T-cell (primary cell): ENCODE measurements at places on chromosomes 11 and 22. TPM values are rescaled to one million over a fixed set of nuclear protein-coding genes. Genes with fewer than 3 reads are reported as not detected.

GRCh38 chr11:38766796-38767195 is 2168.8 kb upstream of the RAG2 start:
- no peak for DNase-seq

GRCh38 chr11:98115873-98116272 is 904.9 kb upstream of the CNTN5 start:
- DNase-seq = no peak

- no peak for DNase-seq
These were observed 977.0 kb downstream of the TBC1D22A start for GRCh38 chr22:47739291-47740015.

DNA sequence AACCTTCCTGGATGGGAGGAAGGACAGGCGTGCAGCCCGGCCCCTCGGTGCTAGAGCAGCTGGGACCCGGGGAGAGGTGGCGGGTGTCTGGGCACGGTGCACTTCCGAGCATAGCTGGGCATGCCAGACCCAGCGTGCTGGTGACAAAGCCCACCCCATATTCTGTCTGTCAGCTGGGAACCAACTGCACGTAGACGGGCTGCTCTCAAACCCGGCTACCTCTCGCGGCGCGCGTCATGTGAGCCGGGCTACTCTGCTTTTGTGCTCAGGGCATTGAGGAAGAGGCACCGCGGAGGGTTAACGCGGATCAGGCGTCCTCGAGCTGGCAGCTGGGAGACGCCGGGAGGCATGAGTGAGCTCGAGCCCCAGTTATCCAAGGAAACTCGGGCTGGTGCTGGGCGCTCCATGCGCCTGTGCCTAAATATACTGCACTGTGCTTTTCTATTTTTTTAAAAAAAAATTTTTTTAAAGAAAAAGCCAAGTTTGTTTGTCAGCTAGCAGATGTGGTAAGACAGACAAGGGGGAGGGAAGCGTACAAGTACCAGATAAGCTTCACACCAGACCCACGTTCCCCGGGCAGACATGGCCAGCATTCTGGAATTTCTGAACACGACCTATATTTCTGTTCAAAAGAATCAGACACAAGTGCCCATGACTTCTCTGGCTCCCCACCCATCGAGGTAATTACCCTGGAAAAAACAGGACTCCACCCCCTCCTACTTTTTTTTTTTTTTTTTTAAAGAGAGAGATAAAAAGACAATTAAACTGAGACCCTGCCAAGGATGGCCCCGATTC is 425.6 kb downstream of the SHANK2 start:
- DNase-seq = no peak

- DNase-seq = no peak
These were observed 33.6 kb upstream of the ADORA2A start for GRCh38 chr22:24393848-24394247.

- DNase-seq = no peak
These were observed 10.4 kb downstream of the MYRF start for GRCh38 chr11:61762798-61763197.

DNA sequence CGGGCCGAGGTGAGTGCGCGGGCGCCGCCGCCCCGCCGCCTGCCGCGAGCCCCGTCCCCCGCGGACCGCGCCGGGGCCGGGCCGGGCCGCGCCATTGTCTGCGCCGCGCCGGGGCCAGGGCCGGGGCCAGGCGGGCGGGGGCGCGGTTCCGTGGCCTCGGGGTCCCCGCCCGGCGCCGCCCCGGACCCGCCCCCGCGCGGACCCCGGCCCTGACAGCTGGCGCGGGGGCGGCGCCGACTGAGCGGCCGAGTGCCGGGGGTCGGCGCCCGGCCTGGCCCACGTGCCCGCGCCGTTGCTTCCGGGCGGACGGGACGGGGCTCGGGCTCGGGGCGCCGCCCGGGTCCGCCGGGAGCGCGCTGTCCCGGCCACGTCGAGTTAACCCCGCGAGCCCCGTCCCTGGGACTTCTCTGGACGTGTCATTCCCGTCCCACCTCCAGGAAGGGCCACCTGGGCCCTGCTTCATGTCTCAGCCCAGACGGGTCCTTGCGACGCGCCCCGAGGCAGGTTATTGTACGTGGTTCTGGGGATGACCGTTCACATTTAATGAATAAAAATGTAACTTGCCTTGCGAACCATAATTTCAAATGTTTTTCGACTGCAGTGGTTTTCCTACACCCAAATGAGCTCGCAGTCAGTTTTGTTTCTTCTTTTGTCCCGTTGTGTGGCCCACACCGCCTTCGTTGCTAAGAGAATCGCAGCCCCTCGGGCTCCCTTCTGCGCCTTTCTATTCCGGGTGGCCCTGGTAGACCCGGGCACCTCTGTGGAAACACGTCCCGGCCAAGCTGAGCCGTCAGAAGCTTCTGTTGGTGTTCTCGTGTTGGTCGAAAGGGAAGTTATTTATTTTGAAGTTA is 562 bp downstream of the ZBED4 start:
- DNase-seq = no peak

DNA sequence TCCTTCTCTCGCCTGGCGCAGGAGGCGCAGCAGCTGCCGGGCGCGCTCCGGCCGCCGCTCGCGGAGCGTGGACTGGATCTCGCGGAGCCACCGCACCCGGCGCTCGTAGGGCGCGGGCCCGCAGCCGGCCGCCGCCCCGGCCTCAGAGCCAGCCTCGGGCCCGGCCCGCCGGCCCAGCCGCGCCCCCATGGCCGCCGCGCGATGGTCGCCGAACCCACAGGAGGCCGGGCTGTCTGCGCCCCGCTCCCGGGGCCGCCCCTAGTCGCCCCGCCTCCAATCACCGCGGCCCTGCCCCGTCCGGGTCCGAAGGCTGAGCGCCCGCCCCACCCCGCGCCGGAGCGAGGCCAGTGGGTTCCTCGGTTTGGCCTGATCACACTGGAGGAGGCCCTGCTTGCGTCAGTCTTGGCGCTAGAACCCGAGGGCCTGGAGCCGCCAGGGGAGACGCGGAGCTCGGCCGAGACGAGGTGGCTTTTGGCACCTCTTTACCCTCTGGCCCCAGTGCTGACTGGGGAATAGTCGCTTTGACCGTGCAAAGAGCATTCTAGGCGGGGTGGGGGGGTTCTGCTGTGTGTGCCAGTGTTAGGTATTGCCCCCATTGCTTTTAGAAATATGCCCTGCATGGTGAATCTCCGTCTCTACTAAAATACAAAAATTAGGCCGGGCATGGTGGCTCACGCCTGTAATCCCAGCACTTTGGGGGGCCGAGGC is at the start of gene LRRC75B:
LRRC75B (minus strand) TSS at position 223 of the 708 bp plus-strand sequence; CDS start at position 189, 34 bp downstream.
- no peak for DNase-seq

DNA sequence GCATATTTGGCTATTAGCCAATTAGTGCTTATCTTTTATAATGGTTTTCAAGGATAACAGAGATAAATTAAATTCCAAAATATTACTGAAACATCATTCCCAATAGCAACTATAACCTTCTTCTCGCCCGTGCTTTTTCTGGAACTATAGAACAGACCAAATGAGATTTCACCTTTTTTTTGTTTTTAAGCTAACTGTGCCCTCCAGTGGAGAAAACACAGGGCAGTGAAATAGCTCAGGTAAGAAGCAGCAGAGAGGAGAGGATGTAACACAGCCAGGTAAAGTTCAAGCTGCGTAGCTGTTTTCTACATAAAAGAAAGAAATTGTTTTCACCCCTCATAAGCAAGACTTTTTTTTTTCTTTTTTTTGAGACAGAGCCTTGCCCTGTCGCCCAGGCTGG is 28.2 kb downstream of the HSD17B12 start:
- no peak for DNase-seq

DNA sequence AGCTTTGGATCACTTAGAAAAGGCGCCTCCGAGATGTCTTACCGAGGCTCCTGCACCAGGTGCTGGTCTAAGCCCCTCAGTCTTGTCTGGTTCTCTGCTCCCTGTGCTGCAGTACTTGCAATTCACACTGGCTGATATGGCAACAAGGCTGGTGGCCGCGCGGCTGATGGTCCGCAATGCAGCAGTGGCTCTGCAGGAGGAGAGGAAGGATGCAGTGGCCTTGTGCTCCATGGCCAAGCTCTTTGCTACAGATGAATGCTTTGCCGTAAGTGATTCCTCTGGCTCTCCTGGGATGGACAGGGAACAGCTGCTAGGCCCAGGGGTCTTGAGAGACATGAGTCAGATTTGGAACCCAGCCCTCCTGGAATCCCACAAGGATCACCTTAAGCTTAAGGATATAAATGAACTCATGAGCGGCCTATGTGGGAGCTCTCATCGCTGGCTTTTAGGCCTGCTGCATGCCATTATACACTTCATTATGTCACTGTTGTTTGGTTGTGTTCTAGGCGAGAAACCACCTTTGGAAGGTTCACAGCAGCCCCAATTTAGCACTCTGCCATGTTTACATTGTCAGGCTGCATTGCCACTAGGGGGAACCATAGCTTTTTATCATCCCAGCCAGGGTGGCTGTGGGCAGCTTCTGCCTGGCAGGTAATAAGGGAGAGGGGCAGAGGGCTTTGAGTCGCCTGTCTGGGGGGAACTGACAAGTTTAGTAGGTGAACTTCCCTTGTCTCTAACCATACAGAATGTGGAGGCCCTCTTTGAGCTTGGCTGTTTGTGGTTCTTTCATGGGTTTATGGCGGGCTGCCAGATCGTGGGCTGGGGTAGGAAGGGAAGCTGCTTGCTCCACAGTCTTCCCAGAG is 8.5 kb downstream of the ACAD8 start:
- DNase-seq = peak; percentile 22

- DNase-seq = no peak
These were observed 81.6 kb downstream of the PDHX start for GRCh38 chr11:34997952-34998528.

- no peak for DNase-seq
These were observed 83.6 kb upstream of the PPARA start for GRCh38 chr22:46066691-46067090.

DNA sequence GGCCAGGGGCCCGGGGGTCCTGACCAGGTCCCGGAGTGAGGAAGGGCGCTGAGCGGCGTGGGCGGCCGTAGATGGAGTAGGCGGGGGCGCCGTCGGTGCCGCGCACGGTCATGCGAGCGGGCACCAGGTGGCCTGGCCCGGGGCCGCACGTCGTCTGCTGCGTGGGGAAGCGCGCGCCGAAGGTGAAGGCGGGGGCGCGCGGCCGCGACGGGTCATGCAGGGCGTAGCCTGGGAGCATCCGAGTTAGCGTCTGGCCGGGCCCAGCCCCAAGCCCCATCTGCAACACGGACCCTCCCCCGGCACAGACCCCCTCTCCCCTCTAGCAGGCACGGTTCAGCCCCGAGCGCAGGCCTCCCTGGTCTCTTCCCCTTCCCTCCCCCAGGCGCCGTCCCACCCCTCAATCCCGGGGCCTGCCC is 1.7 kb upstream of the TYMP start:
- peak; percentile 47 for DNase-seq

DNA sequence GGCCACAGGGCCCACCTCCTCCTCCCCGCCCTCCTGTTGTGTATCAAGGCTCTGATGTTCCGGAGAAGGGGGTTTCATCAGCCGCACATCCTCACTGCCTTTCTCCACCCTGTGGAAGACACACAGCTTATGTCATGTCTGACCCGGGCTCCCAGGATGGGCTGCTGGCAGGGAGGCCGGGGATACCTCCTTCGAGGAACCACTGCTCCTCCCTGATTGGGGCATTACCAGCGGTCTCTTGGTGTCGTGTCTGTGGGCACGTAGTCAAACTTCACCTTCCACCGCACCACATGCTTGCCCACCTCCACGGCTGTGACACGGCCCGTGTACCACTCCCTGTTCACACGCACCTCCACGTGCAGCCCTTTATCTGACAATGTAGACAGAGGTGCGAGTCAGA is 35.9 kb downstream of the MORC2 start:
- DNase-seq = no peak

DNA sequence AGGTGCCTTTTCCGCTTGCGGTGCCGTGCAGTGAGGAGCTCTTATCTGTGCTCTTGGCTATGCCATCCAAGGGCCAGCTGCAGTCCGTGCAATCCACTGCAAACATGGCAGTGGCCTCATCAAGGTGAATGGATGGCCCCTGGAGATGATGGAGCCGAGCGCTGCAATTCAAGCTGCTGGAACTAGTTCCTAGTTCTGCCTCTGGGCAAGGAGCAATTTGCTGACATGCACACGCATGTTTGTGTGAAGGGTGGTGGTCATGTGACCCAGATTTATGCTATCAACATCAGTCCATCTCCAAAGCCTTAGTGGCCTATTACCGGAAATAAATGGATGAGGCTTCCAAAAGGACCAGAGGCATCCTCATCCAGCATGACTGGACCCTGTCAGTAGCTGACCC is 3.1 kb upstream of the EHD1 start:
- DNase-seq = no peak

GRCh38 chr11:92829121-92829520 is 140.3 kb upstream of the MTNR1B start:
- no peak for DNase-seq

- no peak for DNase-seq
These were observed 41.1 kb downstream of the BMAL1 start for GRCh38 chr11:13318498-13319295.

DNA sequence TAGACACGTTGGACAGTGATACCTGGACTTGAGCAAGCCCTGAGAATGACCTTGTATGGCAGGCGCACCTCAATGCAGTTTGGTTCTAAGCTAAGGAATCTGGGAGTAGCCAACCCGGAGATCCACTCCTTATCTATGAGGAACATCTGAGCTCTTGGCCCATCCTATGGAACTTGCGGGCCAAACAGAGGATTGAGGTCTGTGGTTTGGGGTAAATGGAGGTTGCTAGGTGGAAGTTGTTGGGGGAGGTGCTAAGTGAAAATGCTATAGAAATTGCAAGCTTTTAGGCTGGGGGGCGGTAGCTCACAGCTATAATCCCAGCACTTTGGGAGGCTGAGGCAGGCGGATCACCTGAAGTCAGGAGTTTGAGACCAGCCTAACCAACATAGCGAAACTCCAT is 8.9 kb downstream of the GDPD5 start:
- DNase-seq = no peak

- no peak for DNase-seq
These were observed 5.9 kb upstream of the BDNF start for GRCh38 chr11:27705873-27706820.

DNA sequence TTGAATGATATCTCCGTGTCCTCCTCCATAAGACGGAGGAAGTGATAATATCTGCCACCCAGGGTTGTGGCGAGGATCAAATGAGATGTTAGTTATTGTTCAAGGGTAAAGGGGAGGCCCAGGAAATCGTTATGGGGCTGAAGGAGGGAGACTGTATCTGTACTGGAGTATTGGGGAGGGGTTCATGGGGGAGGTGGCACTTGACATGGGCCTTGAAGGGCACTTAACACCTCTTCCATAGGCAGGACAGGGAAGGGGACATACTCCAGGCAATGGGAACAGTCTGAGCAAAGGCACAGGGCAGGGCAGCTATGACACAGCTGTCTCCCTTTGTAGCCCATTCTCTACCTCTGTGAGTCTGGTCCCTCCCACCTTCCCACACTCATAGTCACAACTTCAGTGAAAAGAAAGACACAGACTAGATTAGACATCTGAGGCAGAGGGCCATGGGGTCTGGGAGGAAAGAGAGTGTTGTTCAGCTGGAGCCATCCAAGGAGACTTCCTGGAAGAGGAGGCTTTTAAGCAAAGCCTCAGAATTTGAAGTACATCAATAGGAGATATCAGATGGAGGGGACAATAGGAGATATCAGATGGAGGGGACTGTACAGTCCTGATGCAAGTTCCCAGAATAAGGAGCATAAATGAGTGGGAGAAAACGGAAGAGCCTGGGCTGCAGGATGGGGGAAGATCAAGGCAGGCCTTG is 15.8 kb upstream of the DGKZ start:
- peak; percentile 22 for DNase-seq

UPK3A gene
- total RNA-seq = not detected

CABP4 gene
- 3.5 TPM for total RNA-seq

CHRM1 gene
- not detected for total RNA-seq
